ENCODE measurements at places on chromosomes 7 and 10. TPM values are rescaled to one million over a fixed set of nuclear protein-coding genes. Genes with fewer than 3 reads are reported as not detected.

DNA sequence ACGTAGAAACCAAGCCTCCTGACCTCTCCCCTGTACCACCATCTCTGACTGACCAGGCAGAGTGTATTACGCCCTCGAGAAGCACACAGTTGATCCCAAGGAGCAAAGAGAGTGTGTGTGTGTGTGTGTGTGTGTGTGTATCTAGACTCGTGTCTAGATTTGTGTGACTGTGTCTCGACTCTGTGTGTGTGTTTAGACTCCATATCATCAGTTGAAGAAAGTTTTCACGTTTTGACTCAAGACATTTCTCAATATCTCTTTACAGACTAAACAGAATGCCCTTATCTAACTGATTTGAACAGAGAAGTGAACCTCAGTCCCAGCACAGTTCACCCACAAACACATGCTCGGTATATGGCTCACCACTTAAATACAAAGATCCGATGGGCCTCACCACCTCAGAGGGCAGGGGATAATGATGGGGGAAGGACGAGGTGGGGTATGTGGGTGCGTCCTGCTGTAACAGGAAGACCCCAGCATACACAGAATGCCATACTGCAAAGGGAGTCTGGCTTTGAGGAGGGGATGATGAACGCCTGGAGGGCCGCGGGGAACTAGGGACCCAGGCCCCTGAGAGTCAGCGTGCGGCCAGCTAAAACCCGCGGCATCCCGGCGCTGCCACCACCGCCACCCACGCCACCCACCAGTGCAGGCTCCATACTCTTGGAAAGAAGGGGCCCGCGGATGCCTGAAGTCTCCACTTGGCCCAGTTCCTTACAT, 780 bp downstream of the ALDH18A1 start:
- peaks cover 14% of the 10 kb centered on the region for H3K4me1 ChIP-seq
- H3K27me3 ChIP-seq = no peaks in the 10 kb centered on the region
- peak; percentile 51 for DNase-seq
- peak overlapping the region; percentile 74 for H3K27ac ChIP-seq

GRCh38 chr10:31759124-31759798, 169.4 kb downstream of the ARHGAP12 start:
- no peaks in the 10 kb centered on the region for H3K36me3 ChIP-seq
- peaks cover 46% of the 10 kb centered on the region for H3K4me1 ChIP-seq
- no peak for DNase-seq
- no peaks in the 10 kb centered on the region for H3K27me3 ChIP-seq
- H3K27ac ChIP-seq = peak overlapping the region; percentile 94

- DNase-seq = no peak
- H3K27me3 ChIP-seq = peaks cover 31% of the 10 kb centered on the region
- no peaks in the 10 kb centered on the region for H3K36me3 ChIP-seq
- peaks cover 40% of the 10 kb centered on the region for H3K4me1 ChIP-seq
- H3K4me3 ChIP-seq = no peak overlapping the region
Measured at GRCh38 chr7:24827589-24827988, 70.3 kb upstream of the GSDME start.

CDNF gene
- total RNA-seq = 2.2 TPM

GRCh38 chr10:131277278-131277677, 34.2 kb downstream of the TCERG1L start:
- DNase-seq = no peak
- H3K4me3 ChIP-seq = no peak overlapping the region
- H3K36me3 ChIP-seq = no peaks in the 10 kb centered on the region

DNA sequence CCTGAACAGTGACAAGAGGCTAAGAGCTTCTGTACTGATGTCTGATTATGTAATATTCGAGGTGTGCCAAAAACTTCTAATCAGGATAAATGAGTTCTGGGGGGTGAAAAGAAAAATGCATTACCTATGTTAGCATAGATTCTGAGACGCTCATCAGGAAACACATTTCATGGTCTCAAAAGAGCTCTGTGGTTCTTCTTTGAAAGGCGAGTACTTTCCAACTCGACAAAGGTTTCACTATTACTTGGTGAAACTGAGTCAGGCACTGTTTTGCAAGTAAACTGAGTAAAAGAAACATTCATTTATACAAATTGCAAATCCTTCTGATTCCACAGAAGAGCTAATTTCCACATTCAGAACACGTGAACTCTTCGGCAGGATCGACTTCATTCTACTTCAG, 523.2 kb downstream of the GATA3 start:
- H3K27ac ChIP-seq = no peak overlapping the region
- peaks cover 13% of the 10 kb centered on the region for H3K4me1 ChIP-seq
- H3K4me3 ChIP-seq = no peak overlapping the region

C10orf53 gene
- total RNA-seq = not detected

DNA sequence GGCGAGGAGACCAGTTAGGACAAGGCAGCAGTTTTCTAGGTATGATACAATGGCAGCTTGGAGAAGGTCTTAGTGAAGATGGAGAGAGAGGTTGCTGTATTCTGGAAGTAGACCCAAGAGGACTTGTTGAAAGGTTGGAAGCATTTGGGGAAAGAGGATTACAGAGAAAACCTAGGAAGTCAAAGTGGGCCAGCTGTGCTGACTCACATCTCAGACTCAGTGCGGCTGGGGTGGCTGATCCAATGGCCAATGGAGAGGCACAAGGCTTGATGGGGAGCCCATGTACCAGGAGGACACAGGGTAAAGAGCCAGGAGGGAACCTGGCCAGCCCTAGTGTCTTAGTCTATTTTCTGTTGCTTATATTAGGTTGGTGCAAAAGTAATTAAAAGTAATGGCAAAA, 194.5 kb upstream of the GALNT17 start:
- no peaks in the 10 kb centered on the region for H3K36me3 ChIP-seq
- H3K27me3 ChIP-seq = peaks cover 16% of the 10 kb centered on the region
- no peaks in the 10 kb centered on the region for H3K4me1 ChIP-seq
- DNase-seq = no peak
- no peak overlapping the region for H3K27ac ChIP-seq

LRRD1 gene
- 0.50 TPM for total RNA-seq

DNA sequence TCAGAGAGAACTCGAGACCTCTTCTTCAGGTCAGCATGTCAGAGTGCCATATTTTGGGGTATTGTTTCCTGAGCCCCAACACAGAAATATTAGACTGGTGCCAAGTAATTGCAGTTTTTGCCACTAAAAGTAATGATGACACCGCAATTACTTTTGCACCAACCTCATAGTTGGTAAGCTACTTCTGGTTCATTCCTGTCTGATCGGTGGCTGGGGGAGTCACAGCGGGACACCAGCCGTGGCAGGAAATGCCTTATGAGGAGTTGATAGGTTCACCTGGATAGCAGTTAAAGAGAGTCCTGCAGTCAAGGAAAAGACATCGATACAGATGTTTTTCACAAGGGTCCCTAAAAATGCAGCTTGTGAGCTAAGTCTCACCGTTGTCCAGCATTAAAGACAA, 23.9 kb upstream of the ATP6V0A4 start:
- H3K4me3 ChIP-seq = no peak overlapping the region
- H3K36me3 ChIP-seq = peaks cover 3% of the 10 kb centered on the region
- DNase-seq = no peak
- no peak overlapping the region for H3K27ac ChIP-seq
- H3K27me3 ChIP-seq = no peaks in the 10 kb centered on the region

- no peak overlapping the region for H3K4me3 ChIP-seq
- no peaks in the 10 kb centered on the region for H3K36me3 ChIP-seq
- no peak for DNase-seq
- no peak overlapping the region for H3K27ac ChIP-seq
- H3K4me1 ChIP-seq = peaks cover 4% of the 10 kb centered on the region
Measured at GRCh38 chr10:69786791-69787190, 14.9 kb upstream of the COL13A1 start.

GRCh38 chr7:41870461-41871138, 167.7 kb upstream of the INHBA start:
- H3K36me3 ChIP-seq = peaks cover 5% of the 10 kb centered on the region
- H3K27ac ChIP-seq = peak overlapping the region; percentile 87
- no peaks in the 10 kb centered on the region for H3K27me3 ChIP-seq
- H3K4me3 ChIP-seq = no peak overlapping the region
- H3K4me1 ChIP-seq = peaks cover 40% of the 10 kb centered on the region

DNA sequence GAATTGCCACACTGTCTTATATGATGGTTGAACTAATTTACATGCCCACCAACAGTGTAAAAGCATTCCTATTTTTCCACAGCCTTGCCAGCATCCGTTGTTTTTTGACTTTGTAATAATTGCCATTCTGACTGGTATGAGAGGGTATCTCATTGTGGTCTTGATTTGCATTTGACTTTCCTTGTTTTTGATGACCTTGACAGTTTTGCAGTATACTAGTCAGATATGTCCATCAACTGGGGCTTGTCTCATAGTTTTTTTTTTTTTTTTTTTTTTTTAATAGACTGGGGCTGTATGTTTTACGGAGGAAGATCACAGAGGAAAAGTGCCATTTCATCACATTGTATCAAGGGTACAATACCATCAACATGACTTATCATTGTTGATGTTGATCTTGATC, 220.6 kb downstream of the ANK3 start:
- H3K4me1 ChIP-seq = peaks cover 34% of the 10 kb centered on the region
- no peaks in the 10 kb centered on the region for H3K27me3 ChIP-seq
- H3K4me3 ChIP-seq = no peak overlapping the region

DNA sequence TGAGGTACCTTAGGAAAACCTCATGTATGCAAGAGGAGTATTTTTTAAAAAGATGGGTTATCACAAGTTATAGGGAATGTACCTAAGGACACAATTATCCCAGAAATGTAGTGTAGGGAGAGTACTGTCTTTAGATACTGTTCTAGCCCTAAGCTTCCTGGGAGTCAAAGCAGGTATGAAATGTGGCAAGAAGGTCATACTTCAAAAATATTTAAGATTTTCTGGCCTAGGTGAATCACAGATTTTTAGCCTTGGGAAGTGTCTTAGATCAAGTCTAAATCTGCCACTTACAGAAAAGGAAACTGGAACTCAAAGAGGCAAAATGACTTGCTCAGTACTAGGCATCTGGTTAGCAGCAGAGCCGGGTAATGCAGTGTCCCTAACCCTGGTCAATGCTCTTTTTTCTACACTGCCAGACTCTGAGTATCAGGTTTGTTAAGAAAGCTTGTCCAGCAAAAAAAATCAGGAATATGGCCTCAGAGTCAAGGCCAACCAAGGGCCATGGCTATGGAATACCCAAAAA, 13.9 kb downstream of the PIK3AP1 start:
- no peaks in the 10 kb centered on the region for H3K36me3 ChIP-seq
- H3K4me3 ChIP-seq = no peak overlapping the region
- H3K27ac ChIP-seq = no peak overlapping the region
- no peaks in the 10 kb centered on the region for H3K27me3 ChIP-seq

DNA sequence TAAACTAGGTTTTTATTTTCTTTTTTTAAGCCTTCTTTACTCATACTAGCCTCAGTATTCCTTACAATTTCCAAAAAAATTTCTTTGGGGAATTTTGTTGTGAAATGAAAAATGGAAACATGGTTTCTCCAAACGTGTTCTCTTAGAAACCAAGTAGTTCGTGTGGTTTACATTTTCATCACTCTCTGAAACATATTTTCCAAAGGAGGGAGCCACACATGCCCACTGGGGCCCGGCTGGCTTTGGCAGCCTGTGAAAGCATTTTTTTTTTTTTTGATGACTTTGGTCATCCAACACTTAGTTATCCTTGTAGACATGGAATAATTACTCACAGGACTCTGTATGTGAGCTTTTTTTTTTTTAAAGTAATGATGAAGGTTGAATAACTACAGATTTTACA, 169.6 kb downstream of the C7orf25 start:
- no peaks in the 10 kb centered on the region for H3K36me3 ChIP-seq
- no peak overlapping the region for H3K27ac ChIP-seq
- H3K4me3 ChIP-seq = no peak overlapping the region
- DNase-seq = no peak
- peaks cover 3% of the 10 kb centered on the region for H3K4me1 ChIP-seq

PLXDC2 gene
- 60.0 TPM for total RNA-seq

NKX1-2 gene
- not detected for total RNA-seq

DNA sequence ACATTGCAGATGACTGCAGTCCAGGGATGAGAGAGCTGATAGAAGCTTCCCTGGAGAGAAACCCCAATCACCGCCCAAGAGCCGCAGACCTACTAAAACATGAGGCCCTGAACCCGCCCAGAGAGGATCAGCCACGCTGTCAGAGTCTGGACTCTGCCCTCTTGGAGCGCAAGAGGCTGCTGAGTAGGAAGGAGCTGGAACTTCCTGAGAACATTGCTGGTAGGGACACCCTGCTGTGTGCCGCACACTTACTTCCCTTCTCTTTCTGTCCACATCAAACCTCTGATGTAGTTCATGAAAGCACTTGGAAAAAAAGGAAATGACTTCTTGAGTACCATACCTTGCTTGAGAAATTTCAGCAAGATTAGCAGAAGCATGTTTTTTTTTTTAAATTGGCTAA, 25.3 kb downstream of the MAP3K8 start:
- peaks cover 9% of the 10 kb centered on the region for H3K4me1 ChIP-seq
- no peak for DNase-seq
- no peak overlapping the region for H3K4me3 ChIP-seq

- peaks cover 2% of the 10 kb centered on the region for H3K4me1 ChIP-seq
- peak; percentile 58 for DNase-seq
- H3K27ac ChIP-seq = peak overlapping the region; percentile 25
- H3K36me3 ChIP-seq = peaks cover 6% of the 10 kb centered on the region
Measured at GRCh38 chr10:133378251-133379096, 588 bp upstream of the PAOX start.

DNA sequence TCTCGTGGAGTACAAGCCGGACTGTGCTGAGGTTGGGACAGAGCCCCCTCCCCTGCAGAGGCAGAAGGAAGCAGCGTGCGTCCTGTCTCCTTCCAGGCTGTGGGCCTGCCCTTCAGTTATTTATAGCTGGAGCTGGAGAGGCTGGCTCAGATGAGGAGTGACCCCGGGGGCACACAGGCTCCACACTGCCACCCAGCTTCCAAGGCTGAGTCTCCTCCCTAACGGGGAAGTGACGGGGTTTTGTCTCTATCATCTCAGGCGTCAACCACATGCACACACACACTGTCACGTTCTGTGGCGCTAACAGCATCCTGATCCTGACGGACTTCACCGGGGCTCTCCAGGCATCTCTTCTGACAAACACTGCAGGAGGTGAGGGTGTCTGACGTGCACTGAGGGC, 25.4 kb downstream of the AMZ1 start:
- H3K27ac ChIP-seq = no peak overlapping the region
- H3K4me3 ChIP-seq = no peak overlapping the region
- DNase-seq = no peak
- H3K27me3 ChIP-seq = peaks cover 4% of the 10 kb centered on the region
- peaks cover 34% of the 10 kb centered on the region for H3K4me1 ChIP-seq

DNA sequence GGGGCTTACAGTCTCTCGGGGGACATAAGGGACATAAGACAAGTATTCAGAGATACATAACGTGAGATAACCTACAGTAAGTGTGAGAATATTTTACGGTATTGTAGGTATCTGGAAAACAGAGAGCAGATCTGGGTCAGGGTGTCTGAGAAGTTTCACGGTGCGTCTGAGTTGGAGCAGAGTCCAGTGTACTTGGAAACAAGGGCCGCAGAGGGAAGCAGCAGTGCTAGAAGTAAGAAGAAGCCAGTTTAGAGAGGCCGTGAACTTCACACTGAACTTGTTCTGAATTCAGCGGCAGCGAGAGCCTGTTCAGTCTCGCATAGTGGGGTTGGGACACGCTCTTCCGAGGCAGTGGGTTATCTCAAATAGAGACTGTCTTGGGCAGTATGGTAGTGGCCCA, 85.5 kb downstream of the TAF3 start:
- peaks cover 7% of the 10 kb centered on the region for H3K4me1 ChIP-seq
- H3K36me3 ChIP-seq = peaks cover 4% of the 10 kb centered on the region
- no peak overlapping the region for H3K27ac ChIP-seq
- H3K4me3 ChIP-seq = no peak overlapping the region

ANKRD1 gene
- total RNA-seq = 5.2 TPM

SFMBT2 gene
- 2.0 TPM for total RNA-seq

Data from mesothelial cell of epicardium (in vitro differentiated cells).